Parietal lobe (tissue), 2 donors: ENCODE measurements at places on chromosomes 6 and 20. TPM values are rescaled to one million over a fixed set of nuclear protein-coding genes. Genes with fewer than 3 reads are reported as not detected.

TAPBP gene
- 12.2 TPM for total RNA-seq

CAGE1 gene
- total RNA-seq = not detected

LPA gene
- 2.5 TPM for total RNA-seq

MRPL2 gene
- total RNA-seq = 10.3 TPM

TMEM74B gene
- total RNA-seq = 12.5 TPM

GLP1R gene
- not detected for total RNA-seq

SOX4 gene
- 272 TPM for total RNA-seq

TFB1M gene
- 28.2 TPM for total RNA-seq

RAET1E gene
- total RNA-seq = not detected

CSNK2B gene
- total RNA-seq = 83.6 TPM

SMPDL3A gene
- 22.5 TPM for total RNA-seq

BPIFB2 gene
- not detected for total RNA-seq

HLA-DRB1 gene
- 1.6 TPM for total RNA-seq

CAPN11 gene
- total RNA-seq = not detected

VSTM2L gene
- total RNA-seq = 50.7 TPM

TMC2 gene
- 7.5 TPM for total RNA-seq

GPANK1 gene
- total RNA-seq = 11.3 TPM

GATA5 gene
- total RNA-seq = not detected

TLDC2 gene
- total RNA-seq = not detected

TNXB gene
- 8.1 TPM for total RNA-seq

BFSP1 gene
- 0.31 TPM for total RNA-seq

LHFPL5 gene
- 1.6 TPM for total RNA-seq

PCMT1 gene
- total RNA-seq = 158 TPM

NR2E1 gene
- 13.5 TPM for total RNA-seq

SULF2 gene
- 21.3 TPM for total RNA-seq

NKX2-2 gene
- 0.31 TPM for total RNA-seq

RBPJL gene
- total RNA-seq = not detected

OR12D3 gene
- total RNA-seq = not detected

ENPP1 gene
- total RNA-seq = 1.6 TPM

BLCAP gene
- 98.6 TPM for total RNA-seq

POLR3F gene
- 36.3 TPM for total RNA-seq

MYCT1 gene
- 2.2 TPM for total RNA-seq
